ENCODE measurements at places on chromosomes 3 and 15.

DNA sequence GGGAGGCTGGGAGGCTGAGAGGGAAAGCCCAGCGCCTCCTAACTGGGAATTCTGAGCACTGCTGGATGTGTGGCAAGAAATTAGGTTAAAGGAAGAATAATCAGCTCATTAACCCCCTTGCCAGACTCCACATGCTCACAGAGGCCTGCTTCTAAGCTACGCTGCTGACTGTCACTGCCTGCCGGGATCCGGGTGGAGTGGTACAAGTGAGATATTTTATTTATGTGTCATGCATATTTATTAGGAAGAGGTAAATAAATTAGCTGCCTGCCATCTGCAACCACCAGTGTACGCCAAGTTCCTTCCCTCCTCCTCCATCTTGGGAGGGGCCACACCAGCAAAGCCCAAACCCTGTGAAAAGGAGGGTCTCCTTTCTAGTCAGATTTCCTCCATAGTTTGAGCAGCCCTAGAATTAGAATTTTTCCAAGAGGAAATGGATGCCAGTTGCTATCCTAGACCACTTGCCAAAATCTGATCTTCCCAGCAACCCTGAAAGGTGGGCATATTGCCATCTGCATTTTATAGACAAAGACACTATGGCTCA is 43.5 kb upstream of the GRIP2 start:
- DNase-seq = no peak

DNA sequence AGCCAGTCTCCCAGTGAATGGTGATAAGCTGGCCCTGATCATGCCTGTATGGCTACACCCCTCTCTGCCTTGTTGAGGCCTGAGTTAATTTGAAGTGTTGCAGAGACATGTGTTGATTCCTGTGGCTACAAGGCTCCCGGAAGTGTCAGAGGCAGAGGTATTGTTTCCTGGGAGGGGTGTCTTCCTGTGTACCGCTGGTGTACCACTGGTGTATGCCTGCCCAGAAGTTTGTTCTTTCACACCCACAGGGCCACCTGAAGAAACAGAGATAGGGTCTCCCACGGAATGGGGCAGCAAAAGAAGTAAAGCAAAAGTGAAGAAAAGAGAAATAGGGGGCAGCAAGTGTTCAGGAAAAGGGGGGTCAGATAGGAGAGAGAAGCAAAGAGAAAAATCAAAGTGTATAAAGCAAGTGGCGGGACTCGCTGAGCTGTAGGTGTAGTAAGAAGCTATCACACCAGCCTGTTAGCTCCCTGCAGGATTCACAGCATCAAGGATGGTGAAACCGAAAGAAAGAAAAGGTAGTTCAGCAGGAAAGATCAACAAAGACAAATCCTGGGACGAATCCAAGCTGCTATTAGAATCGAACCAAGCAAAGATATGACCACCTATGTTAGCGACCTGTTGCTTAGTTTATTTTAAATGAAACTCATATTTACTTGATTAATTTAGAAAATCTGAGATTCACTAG is 36.6 kb upstream of the CD47 start:
- peak; percentile 32 for DNase-seq

- no peak for DNase-seq
Observed at GRCh38 chr3:134320749-134321148, 53.5 kb downstream of the AMOTL2 start.

GRCh38 chr3:196803891-196804468 is 63.7 kb upstream of the SENP5 start:
- DNase-seq = peak; percentile 14

- no peak for DNase-seq
Observed at GRCh38 chr3:188059351-188059750, 94.6 kb upstream of the LPP start.

DNA sequence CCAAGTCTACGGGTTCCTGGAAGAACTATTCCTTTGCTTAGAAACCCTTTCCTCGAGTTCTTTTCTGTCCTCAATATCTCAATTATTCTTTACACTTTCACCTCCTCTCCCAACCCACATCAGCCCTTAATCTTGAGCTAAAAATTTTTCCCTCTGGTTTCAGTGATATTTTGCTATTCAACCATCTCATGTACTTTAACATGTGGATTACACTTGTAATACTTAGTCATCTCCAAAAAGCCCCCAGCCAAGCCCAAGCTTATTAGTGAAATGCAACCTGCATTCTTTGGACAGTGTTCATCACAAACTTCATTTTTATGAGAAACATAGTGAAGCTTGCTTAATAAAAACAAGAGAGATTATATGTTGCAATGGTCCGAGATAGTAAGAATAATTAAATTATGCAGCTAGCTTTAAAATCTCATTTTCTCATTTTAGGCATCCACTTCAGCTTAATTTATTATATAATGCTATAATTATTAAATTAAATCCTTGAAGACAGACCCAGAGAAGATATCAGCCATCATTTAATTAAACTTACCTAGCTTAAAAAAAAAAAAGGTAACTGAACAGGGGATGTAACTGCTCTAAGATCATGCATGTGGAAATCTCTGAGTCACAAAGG is 534.5 kb upstream of the TBL1XR1 start:
- DNase-seq = no peak

DNA sequence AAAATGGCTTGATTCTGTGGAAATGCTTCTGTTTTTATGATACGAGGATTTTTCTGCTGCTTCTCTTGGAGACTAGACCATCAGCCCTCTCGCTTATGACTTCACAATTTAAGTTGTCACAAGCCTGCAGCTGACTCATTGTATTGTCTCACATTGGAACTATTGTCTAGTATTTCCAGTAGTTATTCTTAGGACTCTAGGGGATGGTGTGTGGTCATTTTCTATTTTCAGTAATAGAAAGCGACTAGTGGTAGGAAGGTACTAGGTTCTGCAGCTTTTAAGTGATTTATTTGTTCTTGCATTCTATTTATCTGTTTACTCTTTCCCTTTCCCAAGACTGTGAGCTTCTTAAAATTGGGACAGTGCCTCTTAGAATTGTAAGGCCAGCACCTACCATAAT is 66.3 kb upstream of the CRTC3 start:
- no peak for DNase-seq

DNA sequence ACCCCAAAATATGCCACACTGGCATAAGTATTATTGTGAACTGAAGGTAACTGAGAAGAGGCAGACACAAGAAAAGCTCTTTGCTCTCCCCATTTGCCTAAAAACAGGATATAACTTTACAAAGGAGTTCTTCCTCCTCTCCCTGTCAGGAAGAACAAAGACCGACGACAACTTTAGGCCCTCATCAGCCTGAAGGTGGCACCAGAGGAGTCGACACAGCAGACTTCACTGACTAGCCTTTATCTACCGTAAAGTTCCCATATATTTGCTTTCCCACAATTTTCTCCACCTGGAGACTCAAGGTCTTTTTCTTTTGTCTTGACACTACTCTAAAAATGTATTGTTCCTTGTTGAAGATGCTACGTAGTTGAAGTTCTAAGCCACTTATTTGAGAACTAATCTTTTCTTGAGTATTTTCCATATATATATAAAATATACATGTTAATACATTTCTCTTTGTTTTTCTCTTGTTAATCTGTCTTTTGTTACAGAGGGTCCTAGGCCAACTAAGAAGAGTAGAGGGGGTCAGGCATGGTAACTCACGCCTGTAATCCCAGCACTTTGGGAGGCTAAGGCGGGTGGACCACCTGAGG is 16.2 kb upstream of the XIRP1 start:
- DNase-seq = peak; percentile 26

DNA sequence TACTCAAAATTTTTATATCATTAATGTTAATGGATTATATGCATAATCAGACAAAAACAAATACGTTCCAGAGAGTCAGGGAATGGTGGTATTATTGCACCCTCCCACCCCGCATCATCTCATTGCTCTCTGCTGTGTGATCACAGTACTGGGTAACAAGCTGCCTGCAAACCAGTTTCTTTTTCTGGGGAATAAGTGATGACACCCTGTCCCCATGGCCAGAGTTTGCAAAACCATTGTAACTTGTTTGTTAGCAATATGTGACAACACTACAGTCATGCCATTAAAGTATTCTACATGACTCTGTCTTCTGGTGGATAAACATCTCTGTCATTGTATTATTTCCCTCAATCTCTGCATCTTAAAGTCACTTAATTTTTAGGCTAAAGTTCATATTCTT is 39.5 kb downstream of the ZBTB38 start:
- no peak for DNase-seq

- no peak for DNase-seq
Observed at GRCh38 chr15:96470681-96471310, 140.3 kb downstream of the NR2F2 start.

GRCh38 chr3:64530434-64531049 is 157.3 kb downstream of the ADAMTS9 start:
- DNase-seq = peak; percentile 26

GRCh38 chr3:153285982-153286381 is 124.0 kb downstream of the RAP2B start:
- no peak for DNase-seq

- DNase-seq = no peak
Observed at GRCh38 chr15:95464509-95464908, 866.0 kb upstream of the NR2F2 start.

DNA sequence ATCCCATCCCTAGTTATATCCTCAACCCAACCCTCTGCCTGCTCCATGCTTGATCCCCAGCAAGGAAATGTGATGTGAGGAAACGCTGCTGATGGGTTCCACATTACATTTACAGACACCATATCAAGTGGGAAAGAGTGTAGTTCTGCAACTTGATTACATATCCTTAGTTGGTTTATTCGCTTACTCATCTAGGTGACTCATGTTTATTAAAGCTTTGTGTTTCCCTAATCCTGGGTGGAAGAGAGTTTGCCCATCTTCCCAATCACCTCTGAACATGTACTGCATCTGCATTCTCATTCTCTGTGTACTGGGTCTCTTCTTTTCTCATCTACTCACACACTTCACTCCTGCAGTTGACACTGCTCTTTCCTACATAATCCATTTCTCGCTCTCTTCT is 91.7 kb upstream of the PDZRN3 start:
- DNase-seq = no peak

GRCh38 chr3:7978087-7978422 is 523.6 kb upstream of the LMCD1 start:
- no peak for DNase-seq

GRCh38 chr3:42068303-42069088 is 22.7 kb upstream of the TRAK1 start:
- DNase-seq = no peak

DNA sequence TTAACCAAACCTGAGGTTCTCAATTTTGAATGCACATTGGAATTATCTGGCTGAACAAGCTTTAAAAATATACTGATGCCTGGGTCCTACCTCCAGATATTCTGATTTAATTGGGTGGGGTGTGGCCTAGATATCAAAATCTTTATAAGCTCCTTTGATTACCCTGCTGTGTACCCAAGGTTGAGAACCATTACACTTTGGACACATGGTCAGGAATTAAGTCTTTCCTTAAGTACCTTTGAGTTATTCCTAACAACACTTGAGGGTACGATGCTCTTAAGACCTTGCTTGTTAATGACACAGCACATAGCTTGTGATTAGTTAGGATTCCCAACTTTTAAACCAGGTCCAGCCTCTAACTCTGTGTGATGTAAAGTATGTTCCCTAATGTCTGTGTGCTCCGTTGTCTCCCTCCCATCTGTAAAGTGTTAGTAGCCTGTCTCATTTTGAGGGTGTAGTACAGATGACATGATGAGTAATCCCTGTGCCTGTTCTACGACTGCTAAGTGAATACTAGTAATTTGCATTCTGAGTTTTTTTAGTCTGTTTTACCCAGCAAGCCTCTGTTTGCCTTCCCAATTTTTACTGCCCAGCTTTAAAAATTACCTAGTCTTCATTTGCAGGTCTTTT is 154.9 kb downstream of the KLHL25 start:
- no peak for DNase-seq

- peak; percentile 56 for DNase-seq
Observed at GRCh38 chr15:31458596-31459399, 132.2 kb downstream of the KLF13 start.

GRCh38 chr3:171001957-171002694 is 24.4 kb downstream of the SLC2A2 start:
- no peak for DNase-seq

- DNase-seq = no peak
Observed at GRCh38 chr3:125349556-125350165, 25.5 kb downstream of the ZNF148 start.

DNA sequence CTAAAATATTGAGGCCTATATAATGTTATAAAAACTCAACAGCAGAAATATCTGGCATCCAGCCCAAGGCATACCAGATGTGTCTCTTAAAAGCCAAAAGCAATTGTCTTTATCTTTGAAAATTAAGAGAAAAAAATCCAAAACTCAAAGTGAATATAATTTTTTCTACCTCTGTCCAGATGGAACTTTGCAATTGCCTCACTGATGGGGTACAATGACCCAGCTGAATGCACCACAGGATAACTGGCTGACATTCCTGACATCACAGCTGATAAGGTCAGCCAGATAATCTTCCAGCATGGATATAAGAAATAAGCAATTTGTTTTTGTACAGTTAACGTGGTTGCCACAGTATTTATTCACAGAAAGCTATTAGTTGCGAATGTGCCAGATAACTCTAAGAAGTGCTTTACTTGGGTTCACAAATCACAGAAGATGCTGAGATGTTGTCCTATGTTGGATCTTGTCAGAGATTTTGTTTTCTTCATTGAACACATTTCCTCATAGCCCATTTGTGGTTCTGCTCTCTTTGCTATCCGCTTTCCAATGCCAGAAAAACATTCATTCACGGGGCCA is 566.9 kb upstream of the CCDC54 start:
- DNase-seq = no peak

DNA sequence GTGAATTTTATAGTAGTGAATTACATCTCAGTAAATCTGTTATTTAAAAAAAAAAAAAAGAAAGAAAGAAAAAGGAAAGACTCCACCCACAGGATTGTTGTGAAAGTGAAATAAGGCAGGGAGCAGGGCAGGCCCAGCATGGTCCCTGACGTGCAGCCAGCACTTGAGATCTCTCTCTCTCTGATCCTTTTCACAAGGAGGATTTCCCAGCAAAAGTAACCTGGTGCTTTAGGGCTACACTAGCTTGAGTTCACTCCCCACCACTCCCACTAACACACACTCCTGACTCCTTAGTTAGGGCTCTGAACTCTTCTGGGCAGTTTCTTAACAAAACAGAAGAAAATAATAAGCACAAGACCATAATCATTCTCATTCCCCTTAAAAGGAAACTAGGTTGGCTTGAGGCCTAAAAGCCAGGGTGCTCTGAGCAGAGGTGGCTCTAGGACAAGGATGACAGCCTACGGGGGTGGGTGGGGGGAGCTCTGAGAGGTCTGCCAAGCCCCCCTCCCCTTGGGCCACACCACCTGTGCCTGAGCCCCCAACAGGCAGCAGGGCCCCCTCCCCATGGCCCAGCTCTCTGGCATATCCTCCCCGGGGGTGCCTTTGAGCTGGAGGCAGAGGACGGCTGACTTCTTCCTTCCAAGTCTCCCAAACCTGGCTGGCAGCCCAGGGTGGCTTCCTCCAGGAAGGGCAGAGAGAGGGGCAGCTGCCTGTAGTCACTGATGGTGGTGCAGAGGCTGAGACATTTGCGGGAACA is 856 bp downstream of the TMEM40 start:
- no peak for DNase-seq
